ENCODE measurements at places on chromosomes 4 and X.

- no peak for DNase-seq
Measured at GRCh38 chr4:165692082-165692481, 181.0 kb upstream of the TLL1 start.

GRCh38 chrX:69024931-69025330 is 140.3 kb downstream of the PJA1 start:
- peak; percentile 63 for DNase-seq

- DNase-seq, result no peak
Measured at GRCh38 chrX:71489540-71489939, 43.4 kb upstream of the OGT start.

DNA sequence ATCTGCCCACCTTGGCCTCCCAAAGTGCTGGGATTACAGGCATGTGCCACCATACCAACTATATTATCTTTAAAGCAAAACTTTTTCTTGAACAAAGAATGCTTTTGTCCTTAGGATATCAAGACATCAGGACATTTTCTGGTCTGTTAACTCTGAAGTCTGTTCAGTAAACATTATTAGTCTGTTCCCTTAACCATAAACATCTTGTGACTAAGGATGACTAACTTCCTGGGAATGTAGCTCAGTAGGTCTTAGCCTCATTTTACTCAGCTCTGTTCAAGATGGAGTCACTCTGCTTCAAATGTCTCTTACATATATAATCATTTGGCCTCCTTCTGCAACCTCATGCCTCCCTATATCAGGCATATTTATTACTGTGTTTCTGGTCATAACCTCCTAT is 122.9 kb downstream of the UBE2NL start:
- DNase-seq, result no peak

- no peak for DNase-seq
Measured at GRCh38 chr4:8419222-8420041, 21.1 kb downstream of the ACOX3 start.

- DNase-seq, result no peak
Measured at GRCh38 chrX:91434351-91435168, at the start of gene PABPC5. Gene PABPC5, plus strand, starts transcription at chrX:91434839. Its CDS starts 739 bp downstream, at chrX:91435578.

DNA sequence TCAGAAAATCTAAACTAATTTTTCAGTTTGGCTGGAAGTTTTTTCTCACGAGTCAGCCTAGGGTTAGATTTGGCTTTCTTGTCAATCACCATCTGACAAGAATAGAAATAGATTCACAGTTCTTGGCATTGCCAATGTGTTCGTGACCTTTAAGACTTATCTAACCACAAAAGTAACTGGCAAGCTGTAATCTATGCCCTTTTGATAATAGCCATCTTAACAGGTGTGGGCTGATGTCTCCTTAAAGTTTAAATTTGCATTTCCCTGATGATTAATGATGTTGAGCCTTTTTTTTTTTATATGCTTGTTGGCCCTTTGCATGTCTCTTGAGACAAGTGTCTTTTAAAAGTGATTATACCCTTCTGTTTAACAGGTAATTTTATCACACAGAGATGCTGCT is 460.3 kb upstream of the PRKX start:
- DNase-seq, result no peak

GRCh38 chr4:13178621-13179020 is 305.5 kb downstream of the RAB28 start:
- DNase-seq, result no peak

- DNase-seq, result no peak
Measured at GRCh38 chrX:30967516-30967915, 78.5 kb upstream of the TAB3 start.
